ENCODE measurements at places on chromosomes 5 and 9. TPM values are rescaled to one million over a fixed set of nuclear protein-coding genes. Genes with fewer than 3 reads are reported as not detected.

The DRD1 gene
- 0.18 TPM for total RNA-seq

The MED7 gene
- 9.5 TPM for total RNA-seq

The LHX6 gene
- total RNA-seq, result 6.0 TPM

The LVRN gene
- 1.3 TPM for total RNA-seq

The CCDC171 gene
- 6.5 TPM for total RNA-seq

The MOB3B gene
- 6.4 TPM for total RNA-seq

The GPR151 gene
- not detected for total RNA-seq

The GHR gene
- total RNA-seq, result 0.67 TPM

The AHRR gene
- total RNA-seq, result 8.7 TPM

The ADCY2 gene
- total RNA-seq, result 1.5 TPM

The SCGB3A1 gene
- total RNA-seq, result 5.4 TPM

The TIMD4 gene
- total RNA-seq, result not detected

The SPATA31D4 gene
- total RNA-seq, result not detected

The PDCD1LG2 gene
- not detected for total RNA-seq

The FLT4 gene
- total RNA-seq, result 541 TPM

The CARTPT gene
- total RNA-seq, result 148 TPM

The PDLIM4 gene
- total RNA-seq, result 8.5 TPM

The ECSCR gene
- 565 TPM for total RNA-seq

The IL3 gene
- total RNA-seq, result not detected

The ITGA1 gene
- 33.5 TPM for total RNA-seq

The ZNF354C gene
- 6.0 TPM for total RNA-seq

The HAVCR2 gene
- 0.15 TPM for total RNA-seq

The PCDHB11 gene
- total RNA-seq, result 6.4 TPM

The CDC20B gene
- total RNA-seq, result not detected

The NOP16 gene
- total RNA-seq, result 11.9 TPM

The PCDHA13 gene
- 2.5 TPM for total RNA-seq

The SPINK4 gene
- total RNA-seq, result not detected
